ENCODE measurements at places on chromosomes 6 and 20.
A peak's percentile ranks its signal among the peaks of the same experiment; 100 is the strongest.

DNA sequence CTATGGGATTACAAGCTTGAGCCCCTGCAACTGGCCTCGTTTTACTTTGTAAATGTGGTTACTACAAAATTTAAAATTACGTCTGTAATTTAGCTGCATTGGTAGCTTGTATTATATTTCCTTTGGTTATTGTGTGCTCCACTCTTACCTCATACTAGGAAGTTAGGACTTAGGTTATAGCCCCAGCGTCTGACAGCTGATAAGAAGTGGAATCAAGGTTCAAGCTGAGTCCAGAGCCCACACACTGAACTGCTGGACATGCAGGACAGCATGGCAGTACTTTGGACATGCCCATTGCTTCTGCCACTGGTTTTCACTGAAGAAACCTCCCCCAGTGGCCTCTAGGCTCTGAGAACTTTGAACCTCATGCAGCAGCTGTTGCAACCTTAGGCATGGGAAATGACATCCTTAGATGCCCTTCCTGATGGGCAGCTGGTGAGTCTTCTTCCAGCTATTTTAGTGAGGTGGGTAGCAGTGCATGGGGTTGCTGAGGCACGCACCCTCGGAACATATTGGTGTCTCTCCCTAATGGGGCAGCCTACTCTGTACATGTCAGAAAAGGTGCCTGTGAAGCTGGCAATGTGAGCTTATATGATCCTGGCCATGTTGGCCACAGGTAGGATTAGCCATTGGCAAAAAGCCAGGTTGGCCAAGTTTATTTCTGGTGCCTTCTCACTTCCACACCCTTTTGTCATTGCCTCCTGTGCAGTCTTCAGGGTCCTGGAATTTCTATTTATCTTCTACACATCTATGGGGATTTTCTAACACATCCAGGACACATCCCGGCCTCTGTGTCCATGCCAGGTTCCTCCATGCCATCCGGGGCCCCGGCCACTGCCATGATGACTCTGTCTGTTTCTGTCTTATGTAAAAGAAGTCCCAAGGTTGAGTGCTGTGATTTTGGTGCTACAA lies 85.3 kb downstream of the CDS2 start:
- no peak for DNase-seq

DNA sequence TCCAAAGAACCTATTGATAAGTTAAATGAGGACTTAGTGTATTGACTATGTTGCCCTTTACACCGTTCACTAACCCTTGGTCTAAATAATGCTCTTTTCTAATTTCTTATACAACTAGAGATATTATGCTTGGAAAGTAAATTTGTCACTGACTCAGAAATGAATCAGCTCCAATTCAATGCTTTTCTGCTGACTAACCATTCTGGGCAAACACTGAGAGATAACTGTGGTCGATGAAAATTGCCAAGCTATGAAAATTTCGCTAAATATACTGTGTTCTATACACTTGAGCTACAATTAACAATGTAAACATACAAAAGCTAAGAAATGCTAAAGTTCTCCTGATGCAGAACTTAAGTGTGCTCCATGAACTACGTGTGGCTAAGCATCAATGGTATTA lies 23.1 kb upstream of the FBXO9 start:
- no peak for DNase-seq

DNA sequence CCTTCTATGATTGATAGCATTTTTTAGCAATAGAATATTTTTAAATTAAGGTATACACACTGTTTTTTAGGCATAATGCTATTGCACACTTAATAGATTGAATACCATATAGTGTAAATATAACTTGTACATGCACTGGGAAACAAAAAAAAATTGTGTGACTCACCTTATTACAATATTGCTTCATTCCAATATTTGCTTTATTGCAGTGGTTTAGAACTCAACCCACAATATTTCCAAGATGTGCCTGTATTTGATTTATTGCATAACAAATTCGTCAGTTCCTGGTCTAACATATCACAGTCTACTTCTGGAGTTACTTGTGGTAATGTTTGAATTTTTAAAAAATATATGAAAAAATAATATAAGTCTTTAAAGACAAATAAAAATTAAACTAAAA lies 41.9 kb upstream of the DEFB112 start:
- DNase-seq, result no peak

GRCh38 chr6:42163981-42164380 lies 9.2 kb upstream of the GUCA1A start:
- DNase-seq, result no peak

GRCh38 chr6:37324131-37325033 lies 29.4 kb upstream of the RNF8 start:
- DNase-seq, result no peak

DNA sequence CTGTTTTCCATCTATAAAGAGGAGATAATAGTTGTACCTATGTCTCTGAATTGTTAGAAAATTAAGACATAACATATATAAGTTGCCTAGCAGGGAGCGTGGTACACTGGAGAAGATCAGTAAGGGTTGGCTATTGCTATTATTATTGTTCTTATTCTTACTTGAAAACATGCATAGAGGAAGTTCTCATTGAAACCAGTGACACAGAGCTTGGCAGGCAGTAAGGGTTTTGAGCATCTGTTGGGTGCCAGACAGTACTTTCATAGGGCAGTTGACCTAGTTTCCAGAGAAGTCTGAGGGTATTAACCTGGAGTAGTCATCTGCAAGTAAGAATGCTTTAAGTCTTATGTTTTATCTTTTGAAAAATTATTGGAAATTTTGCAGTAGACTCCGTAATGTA lies 13.3 kb upstream of the SGK1 start:
- no peak for DNase-seq

GRCh38 chr6:118179048-118179447 lies 272.0 kb downstream of the SLC35F1 start:
- no peak for DNase-seq

DNA sequence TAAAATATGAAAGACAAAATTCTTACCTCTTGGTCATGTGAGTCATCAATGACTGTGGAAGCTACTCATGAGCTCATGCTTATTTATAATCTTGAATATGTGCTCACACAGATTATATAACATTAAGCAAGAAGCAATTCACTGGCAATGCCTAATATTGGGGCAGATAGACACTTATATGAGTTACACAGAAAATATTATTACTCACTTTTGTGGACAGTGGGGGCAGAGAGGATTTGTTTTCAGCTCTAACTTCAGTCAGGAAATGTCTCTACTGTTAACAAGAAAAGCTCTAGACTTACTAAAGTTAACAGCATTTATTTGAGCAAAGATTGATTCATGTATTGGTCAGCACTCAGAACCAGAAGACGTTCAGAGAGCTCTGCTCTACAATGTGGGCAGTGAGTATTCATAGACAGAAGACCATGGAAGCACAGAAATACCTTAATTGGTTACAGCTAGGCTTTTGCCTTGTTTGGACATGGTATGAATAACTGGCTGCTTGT lies 85.8 kb upstream of the AHI1 start:
- DNase-seq, result no peak

DNA sequence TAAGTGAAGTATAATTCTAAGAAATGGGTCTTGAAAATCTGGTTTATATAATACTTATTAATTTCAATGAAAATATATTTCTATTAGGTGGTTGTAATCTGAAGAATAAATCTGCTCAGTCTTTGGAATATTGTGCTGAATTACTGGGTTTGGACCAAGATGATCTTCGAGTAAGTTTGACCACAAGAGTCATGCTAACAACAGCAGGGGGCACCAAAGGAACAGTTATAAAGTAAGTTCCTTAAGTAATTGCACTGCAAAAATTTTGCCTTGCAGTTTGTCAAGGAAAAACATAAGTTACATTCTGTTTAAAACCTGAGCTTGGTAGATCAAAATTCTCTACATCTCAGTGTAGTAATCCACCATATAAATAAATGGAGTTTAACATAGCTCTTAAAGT lies 106.0 kb downstream of the MYO6 start:
- DNase-seq, result peak; percentile 0

- no peak for DNase-seq
Observed at GRCh38 chr20:39004508-39004907, 42.4 kb downstream of the DHX35 start.

DNA sequence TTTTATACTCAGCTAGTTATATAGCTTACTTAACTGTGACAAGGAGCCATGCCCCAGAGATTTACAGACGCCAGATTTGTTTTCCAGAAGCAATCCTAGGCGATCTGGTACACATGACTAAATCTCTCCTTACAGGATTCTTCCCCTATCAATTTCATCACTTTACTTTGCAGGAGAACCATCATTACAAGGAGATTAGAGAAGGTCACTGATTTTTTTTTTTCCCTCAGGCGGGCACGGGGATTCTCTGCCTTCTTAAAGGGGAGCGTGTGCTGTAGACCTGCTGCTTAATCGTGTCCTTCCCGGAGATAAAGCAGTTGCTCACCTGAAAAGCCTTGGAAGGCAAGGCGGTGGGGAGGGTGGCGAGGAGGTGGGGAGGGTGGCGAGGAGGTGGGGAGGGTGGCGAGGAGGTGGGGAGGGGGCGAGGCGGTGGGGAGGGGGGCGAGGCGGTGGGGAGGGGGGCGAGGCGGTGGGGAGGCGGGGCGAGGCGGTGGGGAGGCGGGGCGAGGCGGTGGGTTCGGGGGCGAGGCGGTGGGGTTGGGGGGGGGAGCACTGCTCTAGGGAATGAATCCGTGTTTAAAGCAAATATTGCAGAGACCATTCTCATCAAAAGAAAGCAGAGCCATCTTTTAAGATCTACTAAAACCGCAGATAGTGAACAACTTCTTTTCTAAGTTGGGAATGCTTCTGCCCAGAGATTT lies 14.3 kb upstream of the MRAP2 start:
- DNase-seq, result no peak

GRCh38 chr6:136351518-136352110 lies 62.0 kb upstream of the BCLAF1 start:
- DNase-seq, result no peak

GRCh38 chr6:153001767-153002612 lies 519 bp downstream of the MTRF1L start:
- DNase-seq, result no peak

DNA sequence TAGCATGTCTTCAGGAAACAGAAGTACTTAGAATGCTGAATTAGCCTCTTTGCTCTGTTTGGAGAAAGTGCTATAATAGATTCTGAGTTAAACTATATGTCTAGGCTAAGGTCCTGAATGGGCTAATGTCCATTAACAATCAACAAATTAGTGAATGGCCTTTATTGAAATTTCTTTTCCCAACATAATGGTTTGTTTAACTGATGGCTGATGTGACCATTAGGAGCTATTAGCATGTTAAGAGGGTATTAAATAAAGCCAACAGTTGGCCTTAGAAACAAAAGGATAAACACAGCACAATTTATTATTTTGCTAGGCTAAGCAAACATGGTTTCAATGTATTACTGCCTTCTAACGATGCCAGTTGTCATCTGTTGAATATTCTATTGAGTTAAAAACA lies 234.3 kb upstream of the HS3ST5 start:
- no peak for DNase-seq

- DNase-seq, result no peak
Observed at GRCh38 chr6:6074190-6074589, 67.5 kb upstream of the NRN1 start.

DNA sequence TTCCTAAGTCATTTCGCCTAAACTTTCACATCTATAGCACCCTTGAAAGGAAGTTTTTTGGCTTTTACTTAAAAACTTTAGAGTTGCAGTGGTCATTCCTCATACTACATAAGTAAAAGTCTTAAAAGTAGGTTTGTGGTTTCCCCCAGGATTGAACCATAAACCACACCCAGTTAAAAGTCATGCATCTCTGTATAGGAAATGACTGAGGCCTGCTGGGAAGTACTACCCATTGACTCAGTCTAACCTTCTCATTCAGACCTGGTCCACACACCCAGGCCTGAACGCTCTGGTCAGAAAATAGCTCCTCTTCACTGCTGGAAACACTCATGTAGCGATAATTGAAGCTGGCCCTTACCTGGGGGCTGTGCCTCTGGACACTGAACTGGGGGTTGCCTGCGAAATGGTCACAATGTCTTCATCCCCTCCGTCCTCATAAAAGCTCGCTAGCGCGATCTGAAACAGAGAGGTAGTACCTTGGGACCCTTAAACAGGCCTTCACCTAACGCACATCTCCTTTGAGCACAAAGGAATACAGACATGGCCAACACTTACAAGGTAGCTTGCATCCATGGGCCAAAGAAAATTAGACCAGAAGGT lies 2.6 kb downstream of the NSFL1C start:
- DNase-seq, result no peak

GRCh38 chr6:6614096-6614982 lies 25.8 kb downstream of the LY86 start:
- DNase-seq, result no peak

GRCh38 chr6:26359765-26360164 lies 5.2 kb upstream of the BTN3A2 start:
- DNase-seq, result no peak

DNA sequence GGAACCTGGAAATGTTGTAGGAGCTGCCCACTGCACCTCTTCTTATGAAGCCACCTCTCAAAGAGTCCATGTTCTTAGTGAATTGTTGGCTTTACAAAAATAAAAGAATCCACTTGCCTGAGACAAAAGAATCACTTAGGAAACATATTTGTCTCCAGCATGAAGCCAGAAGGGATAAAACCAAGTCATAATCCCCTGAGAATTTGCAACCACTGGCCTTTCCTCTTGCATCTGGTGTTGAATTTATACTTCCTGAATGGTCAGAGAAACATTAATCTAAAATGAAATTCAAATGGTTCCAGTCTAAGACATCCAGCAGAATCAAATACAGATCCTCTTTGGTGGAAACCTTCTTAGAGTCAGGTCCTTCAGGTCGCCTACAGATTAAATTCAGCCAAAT lies 192.5 kb upstream of the ECI2 start:
- no peak for DNase-seq

GRCh38 chr20:63417097-63417737 lies 55.2 kb downstream of the KCNQ2 start:
- no peak for DNase-seq

GRCh38 chr6:85494547-85495536 lies 45.0 kb downstream of the NT5E start:
- DNase-seq, result no peak

DNA sequence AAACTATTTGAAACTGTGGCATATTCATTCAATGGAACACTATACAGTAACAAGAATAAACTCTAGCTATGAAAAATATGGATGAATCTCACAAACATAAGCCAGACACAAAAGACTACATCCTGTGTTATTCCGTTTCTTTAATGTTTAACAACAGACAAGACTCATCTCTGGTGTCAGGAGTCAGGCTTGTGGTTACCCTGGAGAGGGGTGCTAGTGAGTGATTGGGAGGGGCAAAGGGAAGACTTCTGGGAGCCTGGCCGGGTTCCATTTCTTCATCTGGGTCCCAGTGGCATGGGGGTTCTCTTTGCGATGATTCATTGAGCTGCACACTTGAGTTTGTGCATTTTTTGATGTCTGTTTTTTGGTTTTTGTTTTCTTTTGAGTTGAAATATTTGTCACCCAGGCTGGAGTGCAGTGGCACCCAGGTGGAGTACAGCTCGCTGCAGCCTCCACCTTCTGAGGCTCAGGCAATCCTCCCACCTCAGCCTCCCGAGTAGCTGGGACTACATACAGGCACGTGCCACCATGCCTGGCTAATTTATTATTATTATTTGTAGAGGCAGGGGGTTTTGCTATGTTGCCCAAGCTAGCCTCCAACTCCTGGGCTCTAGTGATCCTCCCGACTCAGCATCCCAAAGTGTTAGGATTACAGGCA lies 21.2 kb upstream of the TTPAL start:
- DNase-seq, result no peak

- no peak for DNase-seq
Observed at GRCh38 chr6:51049288-51049982, 230.8 kb downstream of the TFAP2B start.

- no peak for DNase-seq
Observed at GRCh38 chr6:111573892-111574797, 31.5 kb downstream of the TRAF3IP2 start.

GRCh38 chr20:62805711-62806382 lies 1.2 kb downstream of the OGFR start:
- no peak for DNase-seq

GRCh38 chr6:35804996-35805736 lies at the start of gene LHFPL5:
Gene LHFPL5 (plus strand): TSS chr6:35805352. CDS start chr6:35805671, 319 bp downstream.
- DNase-seq, result peak; percentile 52

Data from nucleus accumbens (tissue), 56 donors.